ENCODE measurements at places on chromosomes 6 and 20. TPM values are rescaled to one million over a fixed set of nuclear protein-coding genes. Genes with fewer than 3 reads are reported as not detected.

The OXT gene
- total RNA-seq = not detected

The RIPK1 gene
- 5.3 TPM for total RNA-seq

The PROCR gene
- 4.7 TPM for total RNA-seq

The RTN4IP1 gene
- total RNA-seq = 9.0 TPM

The SOX18 gene
- 0.31 TPM for total RNA-seq

The PRDM13 gene
- total RNA-seq = not detected

The COL11A2 gene
- 0.94 TPM for total RNA-seq

The ENPP5 gene
- total RNA-seq = 4.7 TPM

The SH3BGRL2 gene
- 21.2 TPM for total RNA-seq

The FOXS1 gene
- total RNA-seq = 0.78 TPM
